NCI-H1436 (cell line): ENCODE measurements at places on chromosomes 2 and 18.

- no peak for DNase-seq
These were observed 338.7 kb downstream of the CPS1 start for GRCh38 chr2:210895132-210895531.

GRCh38 chr2:237652181-237652580, 24.8 kb downstream of the LRRFIP1 start:
- DNase-seq: no peak

GRCh38 chr2:215034154-215034553, 104.3 kb downstream of the ABCA12 start:
- no peak for DNase-seq

GRCh38 chr2:71618327-71619113, 165.2 kb downstream of the DYSF start:
- DNase-seq: no peak
